ENCODE measurements at places on chromosomes 3 and 15.
A peak's percentile ranks its signal among the peaks of the same experiment; 100 is the strongest.

- DNase-seq = no peak
Observed at GRCh38 chr3:52313774-52314188, 2.3 kb upstream of the DNAH1 start.

- no peak for DNase-seq
Observed at GRCh38 chr3:196737655-196738054, 2.0 kb upstream of the PAK2 start.

- no peak for DNase-seq
Observed at GRCh38 chr3:8223766-8224165, 277.9 kb upstream of the LMCD1 start.

- no peak for DNase-seq
Observed at GRCh38 chr3:183555541-183556081, at the start of gene KLHL6. KLHL6 (minus strand) TSS chr3:183555706; CDS start chr3:183555653, 53 bp downstream.

DNA sequence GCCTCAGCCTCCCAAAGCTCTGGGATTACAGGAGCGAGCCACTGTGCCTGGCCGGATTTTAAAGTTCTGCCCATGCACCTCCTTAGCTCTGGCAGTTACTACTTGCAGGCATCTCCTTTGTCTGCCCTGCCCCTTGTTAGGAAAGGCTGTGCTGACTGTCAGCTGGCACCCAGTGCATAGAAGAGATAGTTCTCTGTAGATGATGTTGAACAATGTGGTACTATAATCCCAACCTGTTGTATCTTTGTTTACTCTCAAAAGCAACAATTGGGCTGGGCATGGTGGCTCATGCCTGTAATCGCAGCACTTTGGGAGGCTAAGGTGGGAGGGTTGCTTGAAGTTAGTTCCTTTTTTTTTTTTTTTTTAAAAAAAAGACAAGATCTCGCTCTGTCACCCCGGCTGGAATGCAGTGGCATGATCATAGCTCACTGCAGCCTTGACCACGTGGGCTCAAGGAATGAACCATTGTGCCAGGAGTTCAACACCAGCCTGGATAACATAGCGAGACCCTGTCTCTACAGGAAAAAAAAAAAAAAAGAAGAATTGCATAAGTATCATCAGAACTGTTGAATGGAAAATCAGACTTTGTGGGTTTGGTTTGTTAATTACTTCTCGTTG is 30.6 kb downstream of the FLNB start:
- no peak for DNase-seq

- no peak for DNase-seq
Observed at GRCh38 chr15:31136016-31136415, 34.5 kb upstream of the TRPM1 start.

DNA sequence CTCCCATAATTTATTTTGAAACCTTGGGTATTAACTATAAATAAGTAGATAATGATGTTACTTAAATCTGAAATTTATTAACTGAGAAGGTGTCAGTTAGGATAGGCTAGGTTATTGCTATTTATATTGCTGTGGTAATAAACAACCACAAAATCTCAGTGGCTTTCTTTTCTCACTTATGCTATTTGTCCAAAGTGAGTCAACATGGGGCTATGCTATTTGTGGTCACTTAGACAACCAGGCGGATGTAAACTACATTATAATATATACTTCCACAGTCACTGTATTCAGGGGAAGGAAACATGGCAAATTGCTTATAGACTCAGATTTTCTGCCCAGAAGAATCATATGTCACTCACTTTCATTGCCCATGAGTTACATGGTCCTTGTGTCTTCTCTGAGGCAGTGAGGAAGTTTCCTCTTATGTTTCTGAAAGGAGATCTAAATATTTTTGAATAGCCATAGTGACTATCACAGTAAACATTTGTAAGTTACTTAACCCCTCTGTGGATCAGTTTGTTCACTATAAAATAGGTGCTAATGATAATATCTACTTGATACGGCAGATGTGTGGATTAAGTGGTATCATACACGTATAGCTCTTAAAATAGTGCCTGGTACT is 19.8 kb downstream of the HMG20A start:
- DNase-seq = peak; percentile 86

- DNase-seq = no peak
Observed at GRCh38 chr3:114650808-114651207, 357.0 kb downstream of the TIGIT start.

- DNase-seq = no peak
Observed at GRCh38 chr3:21188459-21188858, 562.6 kb downstream of the ZNF385D start.

- DNase-seq = no peak
Observed at GRCh38 chr15:80204231-80204630, 47.8 kb downstream of the CTXND1 start.

- no peak for DNase-seq
Observed at GRCh38 chr3:108605491-108605890, 16.0 kb downstream of the DZIP3 start.

DNA sequence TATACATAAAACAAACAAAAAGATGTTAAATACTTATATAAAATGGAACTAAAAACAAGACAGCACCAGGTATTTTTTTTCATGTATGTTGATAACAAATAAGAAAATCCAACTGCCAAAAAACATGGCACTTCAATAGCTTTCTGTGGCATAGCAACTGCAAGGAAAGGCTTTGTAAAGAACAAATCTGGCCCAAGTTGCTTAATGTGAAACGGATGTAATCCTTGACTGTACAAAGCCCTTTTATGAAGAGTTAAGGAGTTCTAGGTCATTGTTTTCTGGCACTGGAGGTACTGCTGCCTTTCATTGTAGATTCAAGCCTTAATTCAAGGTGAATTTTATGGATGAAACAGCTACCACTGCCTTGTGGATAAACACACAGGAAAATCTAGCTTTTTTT is 68.8 kb upstream of the SLC12A8 start:
- DNase-seq = no peak

DNA sequence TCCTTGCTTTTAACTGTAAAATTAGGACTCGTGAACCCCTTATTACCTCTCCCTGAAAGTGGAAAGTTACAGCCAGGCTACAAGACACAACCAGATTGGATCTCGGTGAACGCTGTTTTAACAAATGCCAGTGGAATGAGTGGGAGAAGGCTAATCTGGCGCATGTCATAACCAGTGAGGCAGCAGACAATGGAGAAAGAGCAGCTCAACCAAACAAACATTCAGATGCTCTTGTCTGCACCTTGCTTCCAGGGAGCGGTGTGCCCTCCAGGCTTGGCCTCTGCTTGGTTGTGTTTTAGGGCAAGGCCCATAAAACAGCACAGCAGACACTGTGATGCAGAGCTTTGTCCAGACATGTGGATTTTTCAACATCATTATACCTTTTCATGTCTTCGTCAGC is 45.9 kb upstream of the ATP1B3 start:
- no peak for DNase-seq

DNA sequence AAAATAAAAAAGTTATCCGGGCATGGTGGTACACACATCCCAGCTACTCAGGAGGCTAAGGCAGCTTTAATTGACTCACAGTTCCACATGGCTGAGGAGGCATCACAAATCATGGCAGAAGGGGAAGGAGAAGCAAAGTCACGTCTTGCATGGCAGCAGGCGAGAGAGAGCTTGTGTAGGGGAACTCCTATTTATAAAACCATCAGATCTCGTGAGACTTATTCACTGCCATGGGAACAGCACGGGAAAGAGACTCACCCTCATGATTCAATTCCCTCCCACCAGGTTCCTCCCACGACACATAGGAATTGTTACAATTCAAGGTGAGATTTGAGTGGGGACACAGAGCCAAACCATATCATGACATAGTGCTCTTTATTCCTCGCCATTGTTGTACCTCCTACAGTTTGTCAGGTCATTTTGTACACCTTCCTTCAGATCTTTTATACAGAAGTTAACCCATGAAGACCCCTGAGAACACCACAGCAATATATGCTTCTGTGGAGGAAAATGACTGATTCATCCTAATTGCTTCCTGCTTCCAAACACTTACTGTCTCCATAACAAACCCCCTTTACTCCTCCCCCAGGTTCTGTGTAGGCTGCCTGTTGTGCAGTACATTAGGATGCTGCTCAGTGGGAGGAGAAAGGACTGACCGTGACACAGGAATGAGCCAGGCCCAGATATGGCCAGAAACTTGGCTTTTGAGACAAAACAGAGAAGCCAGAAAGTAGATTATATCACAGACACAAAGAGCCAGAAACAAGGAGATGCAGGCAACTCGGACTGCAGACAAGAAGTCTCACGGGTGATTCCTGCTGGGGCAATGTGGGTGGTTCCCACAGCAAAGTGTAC is 67.9 kb upstream of the HEG1 start:
- DNase-seq = no peak

GRCh38 chr3:56089739-56090138 is 378.5 kb downstream of the ERC2 start:
- DNase-seq = no peak

DNA sequence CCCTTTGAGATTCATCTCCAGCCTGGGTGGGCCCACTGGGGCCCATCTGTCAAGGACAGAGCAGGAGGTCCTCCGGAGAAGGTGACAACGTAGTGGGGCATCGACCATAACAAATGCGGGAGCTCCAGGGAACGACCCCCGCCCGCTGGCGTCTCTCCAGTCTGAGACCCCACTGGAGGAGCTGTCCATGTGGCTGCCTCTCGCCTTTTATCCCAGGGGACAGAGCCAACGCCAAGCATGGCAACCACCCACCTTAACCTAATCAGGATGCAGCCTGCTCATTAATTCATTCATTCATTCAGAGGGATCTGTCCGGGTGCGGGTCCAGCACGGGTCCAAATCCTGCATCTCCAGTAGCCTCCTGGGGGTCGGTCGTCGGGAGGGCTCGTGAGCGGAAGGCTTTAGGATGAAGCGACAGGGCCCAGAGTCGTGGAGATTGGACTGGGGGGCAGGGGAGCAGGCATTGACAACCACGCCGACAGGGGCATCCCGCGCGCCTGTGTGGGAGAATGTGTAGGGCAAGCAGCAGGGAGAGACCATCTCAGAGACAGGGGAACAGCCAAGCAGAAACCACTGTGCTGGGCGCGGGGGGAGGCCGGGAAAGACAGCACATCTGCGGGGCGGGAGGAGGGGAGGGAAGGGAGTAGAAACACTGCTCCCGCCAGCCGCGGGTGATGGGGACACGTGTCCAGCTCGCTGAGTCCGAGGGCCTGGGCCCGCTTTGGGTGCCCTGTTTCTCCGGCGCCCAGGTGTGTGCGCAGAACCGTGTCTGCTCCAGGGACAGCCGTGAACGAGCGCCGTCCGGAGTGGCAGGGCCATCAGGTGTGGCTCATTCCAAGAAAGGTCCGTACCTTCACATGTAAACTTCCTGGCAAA is 1.9 kb downstream of the PIGZ start:
- DNase-seq = no peak

- DNase-seq = no peak
Observed at GRCh38 chr15:64146885-64147681, 4.4 kb upstream of the SNX22 start.

DNA sequence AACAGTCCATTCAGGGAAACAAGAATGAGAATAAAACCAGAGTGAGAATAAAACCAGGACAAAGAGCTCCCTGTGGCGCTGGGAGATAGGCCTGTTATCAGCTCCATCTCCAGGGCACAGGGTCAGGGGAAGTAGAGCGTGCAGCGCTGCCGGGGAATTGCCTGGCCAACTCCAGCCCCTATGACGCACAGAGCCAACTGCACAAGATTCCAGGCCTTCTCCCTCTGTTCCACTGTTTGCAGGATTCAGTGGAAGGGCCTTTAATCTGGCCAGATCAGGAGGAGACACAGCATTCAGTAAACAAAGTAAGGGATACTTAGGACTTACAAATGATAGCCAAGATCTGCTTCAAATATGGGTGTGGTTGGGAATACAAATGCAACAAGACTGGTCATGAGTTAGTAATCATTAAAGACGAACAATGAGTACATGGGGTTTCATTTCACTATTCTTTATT is 49.4 kb downstream of the ITGB5 start:
- DNase-seq = no peak

DNA sequence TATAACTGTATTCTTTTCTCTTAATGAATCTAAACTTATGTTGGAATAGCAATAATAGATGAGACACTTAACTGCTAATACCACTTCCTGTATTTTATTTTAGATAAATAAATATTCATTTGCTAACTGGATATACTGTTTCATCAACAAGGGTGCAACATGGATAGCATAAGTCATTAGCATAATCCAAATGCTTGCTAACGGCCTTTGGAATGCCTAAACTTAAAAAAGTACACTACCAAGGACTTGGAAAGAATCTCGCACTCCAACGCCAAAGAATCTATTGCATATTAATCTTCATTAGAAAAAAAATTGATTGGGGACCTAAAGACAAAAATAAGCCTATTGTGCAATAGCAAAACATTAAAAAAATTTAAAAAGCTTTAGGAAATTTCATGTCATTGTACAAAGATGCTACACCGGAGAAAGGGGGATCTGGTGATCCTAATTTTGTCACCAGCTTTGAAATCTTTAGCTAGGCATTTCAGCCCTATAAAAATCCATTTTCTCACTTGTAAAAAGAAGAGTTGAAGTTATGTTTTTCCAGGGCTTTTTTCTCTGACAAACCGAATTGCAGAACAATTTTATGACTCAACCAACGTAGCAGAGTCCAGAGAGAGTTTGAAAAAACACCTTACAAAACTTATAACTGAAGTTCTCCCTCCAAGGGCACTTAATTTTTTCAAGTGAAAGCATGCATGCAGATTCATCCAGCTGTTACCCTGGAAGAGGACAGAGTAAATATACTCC is 4.1 kb downstream of the VGLL3 start:
- no peak for DNase-seq

- DNase-seq = no peak
Observed at GRCh38 chr3:24686808-24687207, 192.2 kb upstream of the THRB start.

DNA sequence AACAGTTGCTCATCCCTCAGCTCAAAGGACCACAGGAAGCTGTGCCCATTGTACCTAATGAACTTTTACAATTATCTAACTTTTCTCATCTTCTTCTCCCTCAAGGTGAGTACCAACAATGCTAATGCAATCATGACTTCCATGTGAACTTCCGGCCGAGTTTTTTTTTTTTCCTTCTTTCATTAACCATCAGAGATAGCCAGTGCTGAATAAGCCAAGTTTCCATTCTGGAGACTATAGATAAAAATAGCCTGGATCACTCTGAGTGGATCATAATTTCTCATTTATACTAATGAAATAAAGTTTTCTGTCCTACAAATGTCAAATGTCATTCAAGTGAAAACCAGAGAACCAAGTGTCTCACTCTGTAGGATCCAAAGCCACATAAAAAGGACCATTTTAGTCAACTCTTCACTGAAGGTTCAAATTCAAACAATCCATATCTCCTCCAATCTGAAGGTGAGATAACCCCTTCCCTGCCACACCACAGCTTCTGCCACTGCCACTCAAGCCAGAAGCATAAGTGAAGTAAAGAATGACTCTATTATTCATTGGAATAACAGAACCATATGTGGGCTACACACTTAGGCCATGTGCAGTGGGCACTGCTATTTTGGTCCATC is 5.5 kb downstream of the SUMF1 start:
- no peak for DNase-seq

Measured in SW 1271 (cell line).